ENCODE measurements at places on chromosomes 5 and 9. TPM values are rescaled to one million over a fixed set of nuclear protein-coding genes. Genes with fewer than 3 reads are reported as not detected.

DNA sequence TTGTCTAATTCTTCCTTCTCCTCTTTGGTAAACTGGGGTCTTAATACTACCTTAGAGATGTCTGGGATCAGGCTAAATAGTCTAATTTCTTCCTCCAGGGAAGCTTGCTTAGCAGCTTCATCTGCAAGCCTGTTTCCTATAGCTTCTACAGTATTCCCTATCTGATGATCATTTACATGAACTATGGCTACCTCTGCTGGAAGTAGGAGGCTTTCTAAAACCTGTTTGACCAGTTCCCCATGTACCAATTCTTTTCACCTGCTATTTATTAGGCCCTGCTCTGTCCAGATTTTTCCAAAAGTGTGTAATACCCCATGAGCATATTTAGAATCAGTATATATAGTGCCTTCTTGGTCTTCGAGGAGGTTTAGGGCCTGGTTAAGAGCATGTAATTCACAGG, 619.8 kb downstream of the HINT1 start:
- H3K27me3 ChIP-seq = no peaks in the 10 kb centered on the region
- no peak overlapping the region for H3K27ac ChIP-seq
- DNase-seq = no peak
- no peaks in the 10 kb centered on the region for H3K4me1 ChIP-seq
- H3K4me3 ChIP-seq = no peak overlapping the region

Gene PJA2
- 74.3 TPM for total RNA-seq

GRCh38 chr5:132865668-132866341, 464 bp downstream of the GDF9 start:
- no peaks in the 10 kb centered on the region for H3K36me3 ChIP-seq
- peak overlapping the region; percentile 85 for H3K4me3 ChIP-seq
- H3K27ac ChIP-seq = peak overlapping the region; percentile 97
- H3K4me1 ChIP-seq = no peaks in the 10 kb centered on the region
- no peak for DNase-seq

Gene KIF24
- total RNA-seq = 6.1 TPM

- no peaks in the 10 kb centered on the region for H3K36me3 ChIP-seq
- H3K4me3 ChIP-seq = no peak overlapping the region
- no peak overlapping the region for H3K27ac ChIP-seq
- no peak for DNase-seq
These were observed 21.2 kb upstream of the RNU6ATAC start for GRCh38 chr9:134185536-134186011.

Gene PCDHGB5
- total RNA-seq = 10.0 TPM

- H3K4me3 ChIP-seq = no peak overlapping the region
- H3K36me3 ChIP-seq = no peaks in the 10 kb centered on the region
- H3K27me3 ChIP-seq = no peaks in the 10 kb centered on the region
- H3K27ac ChIP-seq = no peak overlapping the region
These were observed 60.5 kb downstream of the GLDC start for GRCh38 chr9:6584881-6585597.

GRCh38 chr9:9538356-9538755, 1074.4 kb downstream of the PTPRD start:
- no peak overlapping the region for H3K27ac ChIP-seq
- no peak for DNase-seq
- no peaks in the 10 kb centered on the region for H3K27me3 ChIP-seq
- no peaks in the 10 kb centered on the region for H3K36me3 ChIP-seq
- no peak overlapping the region for H3K4me3 ChIP-seq

DNA sequence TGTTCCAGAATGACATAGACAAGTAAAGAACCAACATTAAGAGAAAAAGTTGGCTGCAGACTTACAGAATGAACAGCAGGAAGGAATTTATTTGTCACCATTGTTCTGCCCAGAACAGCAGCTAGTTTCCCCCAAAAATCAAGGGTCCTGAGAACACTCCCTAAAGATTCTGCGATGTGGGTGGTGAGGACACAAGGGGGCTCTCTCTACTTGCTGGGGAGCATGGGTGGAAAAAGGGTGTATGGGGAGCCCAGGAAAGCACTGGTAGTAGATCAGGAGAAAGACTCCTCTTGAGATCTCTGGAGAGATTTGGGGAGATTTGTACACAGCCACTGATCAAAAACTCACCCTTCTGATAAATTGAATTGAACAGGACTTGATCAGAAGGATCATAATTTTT, 316.5 kb downstream of the KCTD16 start:
- no peaks in the 10 kb centered on the region for H3K4me1 ChIP-seq
- H3K27me3 ChIP-seq = no peaks in the 10 kb centered on the region
- no peak for DNase-seq
- H3K27ac ChIP-seq = no peak overlapping the region
- H3K4me3 ChIP-seq = no peak overlapping the region
